ENCODE measurements at places on chromosomes 1 and 21. TPM values are rescaled to one million over a fixed set of nuclear protein-coding genes. Genes with fewer than 3 reads are reported as not detected.
A peak's percentile ranks its signal among the peaks of the same experiment; 100 is the strongest.

- H3K4me1 ChIP-seq, result no peaks in the 10 kb centered on the region
- no peak for DNase-seq
- no peaks in the 10 kb centered on the region for H3K36me3 ChIP-seq
- peaks cover 11% of the 10 kb centered on the region for H3K27me3 ChIP-seq
- no peak overlapping the region for H3K27ac ChIP-seq
- no peak overlapping the region for H3K4me3 ChIP-seq
These were observed 79.0 kb upstream of the IFFO2 start for GRCh38 chr1:19035377-19036040.

DNA sequence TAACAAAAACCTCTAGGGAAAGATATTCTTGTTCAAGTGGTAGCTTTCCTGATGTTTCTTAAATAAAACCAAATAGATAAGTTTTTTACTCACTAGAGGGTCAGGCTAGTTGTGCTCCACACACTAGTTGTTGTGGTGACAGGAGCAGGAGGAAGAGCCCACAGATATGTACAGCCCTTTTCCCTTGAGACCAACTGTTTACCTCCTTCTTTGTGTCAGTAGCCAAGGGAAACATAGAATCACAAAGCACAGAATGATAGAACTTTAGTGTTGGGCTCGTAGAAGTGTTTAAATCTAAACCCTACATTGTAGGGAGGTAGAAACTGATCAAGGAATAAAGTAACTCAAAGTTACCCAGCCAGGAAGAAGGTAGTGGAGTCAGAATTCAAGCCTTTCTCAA is 309.0 kb downstream of the CTH start:
- H3K27me3 ChIP-seq, result no peaks in the 10 kb centered on the region
- DNase-seq, result no peak
- no peak overlapping the region for H3K27ac ChIP-seq
- no peaks in the 10 kb centered on the region for H3K4me1 ChIP-seq
- H3K36me3 ChIP-seq, result no peaks in the 10 kb centered on the region

DNA sequence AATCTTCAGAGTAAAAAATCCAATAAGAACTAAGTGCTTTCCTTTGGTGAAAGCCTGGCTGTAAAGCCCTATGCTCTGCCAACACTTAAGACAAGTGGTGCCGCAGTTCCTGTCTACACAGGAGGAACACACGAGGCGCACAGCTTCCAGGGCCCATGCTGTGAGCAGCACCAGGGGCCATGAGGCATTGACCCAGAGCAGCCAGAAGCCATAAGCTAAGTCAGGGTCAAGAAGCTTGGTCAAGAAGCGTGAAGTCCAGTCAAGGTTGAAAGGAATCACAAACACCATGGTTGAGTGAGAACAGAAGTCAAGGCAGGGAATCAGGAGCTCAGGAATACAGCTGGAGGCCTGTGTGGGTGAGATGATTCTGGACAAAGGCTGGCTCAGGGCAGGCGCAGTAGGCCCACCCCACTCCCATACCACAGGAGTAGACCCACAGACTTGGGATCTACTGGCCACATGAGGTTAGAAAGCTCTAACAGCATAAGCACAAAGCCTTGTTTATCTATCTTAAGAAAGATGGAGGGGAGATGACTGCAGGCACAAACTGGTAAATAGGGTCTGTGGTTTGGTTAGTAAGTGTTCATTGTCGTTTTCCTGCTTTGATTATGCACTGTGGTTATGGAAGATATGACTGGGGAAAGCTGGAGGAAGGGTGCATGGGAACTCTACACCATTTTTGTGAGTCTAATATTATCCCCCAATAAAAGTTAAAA is 42.9 kb upstream of the RCAN3 start:
- H3K4me3 ChIP-seq, result no peak overlapping the region
- H3K27me3 ChIP-seq, result no peaks in the 10 kb centered on the region
- H3K4me1 ChIP-seq, result no peaks in the 10 kb centered on the region
- DNase-seq, result no peak

GRCh38 chr1:200304171-200304570 is 105.7 kb downstream of the ZNF281 start:
- H3K36me3 ChIP-seq, result no peaks in the 10 kb centered on the region
- no peak overlapping the region for H3K4me3 ChIP-seq
- DNase-seq, result no peak
- no peak overlapping the region for H3K27ac ChIP-seq
- peaks cover 20% of the 10 kb centered on the region for H3K4me1 ChIP-seq
- peaks cover 29% of the 10 kb centered on the region for H3K27me3 ChIP-seq

GRCh38 chr1:30965924-30966599 is 57.5 kb upstream of the SDC3 start:
- H3K27ac ChIP-seq, result no peak overlapping the region
- no peaks in the 10 kb centered on the region for H3K27me3 ChIP-seq
- no peak overlapping the region for H3K4me3 ChIP-seq
- peaks cover 13% of the 10 kb centered on the region for H3K4me1 ChIP-seq

DNA sequence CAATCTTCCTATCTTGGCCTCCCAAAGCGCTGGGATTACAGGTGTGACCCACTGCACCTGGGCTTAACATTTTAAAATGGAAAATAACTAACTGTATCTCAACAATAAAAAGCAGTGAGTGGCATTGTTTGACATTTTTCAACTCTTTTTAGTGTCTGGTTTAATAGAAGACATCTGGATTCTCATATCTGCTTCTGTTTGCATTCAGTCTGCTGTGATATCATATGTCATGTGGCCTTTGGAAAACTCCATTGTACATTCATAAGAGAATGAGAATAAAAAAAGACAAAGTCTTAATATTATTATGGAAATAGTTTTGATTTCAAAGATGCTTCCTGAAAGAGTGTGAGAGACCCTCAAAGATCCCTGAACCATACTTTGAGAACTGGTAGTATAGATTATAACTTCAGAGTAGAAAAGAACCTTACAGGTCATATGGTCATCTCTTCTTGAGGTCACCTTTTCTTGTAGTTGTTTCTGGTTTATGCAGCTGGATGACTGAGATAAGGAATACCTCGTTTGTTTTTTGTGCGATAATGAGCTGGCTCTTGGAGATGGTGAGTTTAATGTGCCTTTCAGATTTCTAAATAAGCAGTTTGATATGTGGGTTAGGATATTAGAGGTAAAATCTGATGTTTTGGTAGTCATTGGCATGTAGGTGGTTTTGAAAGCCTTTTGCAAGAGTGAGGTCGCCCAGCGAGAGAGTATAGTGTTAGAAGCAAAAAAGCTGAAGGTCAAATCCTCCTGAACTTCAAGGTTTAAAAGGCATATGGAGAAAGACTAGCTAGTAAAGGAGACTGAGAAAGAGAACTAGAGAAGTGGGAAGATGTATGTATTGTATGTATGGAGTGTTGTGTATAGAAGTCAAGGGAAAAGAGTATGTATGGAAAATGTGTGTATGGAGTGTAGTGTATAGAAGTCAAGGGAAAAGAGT is 17.2 kb downstream of the CEP350 start:
- peaks cover 36% of the 10 kb centered on the region for H3K36me3 ChIP-seq
- no peak overlapping the region for H3K27ac ChIP-seq
- H3K4me3 ChIP-seq, result no peak overlapping the region
- H3K27me3 ChIP-seq, result no peaks in the 10 kb centered on the region

- no peak overlapping the region for H3K27ac ChIP-seq
- H3K4me3 ChIP-seq, result no peak overlapping the region
- no peaks in the 10 kb centered on the region for H3K36me3 ChIP-seq
- H3K4me1 ChIP-seq, result no peaks in the 10 kb centered on the region
- H3K27me3 ChIP-seq, result peaks cover 45% of the 10 kb centered on the region
These were observed 1.3 kb downstream of the KAZN start for GRCh38 chr1:14599800-14600199.

- H3K27me3 ChIP-seq, result peaks cover 15% of the 10 kb centered on the region
- DNase-seq, result no peak
- no peaks in the 10 kb centered on the region for H3K36me3 ChIP-seq
- H3K4me1 ChIP-seq, result no peaks in the 10 kb centered on the region
- no peak overlapping the region for H3K27ac ChIP-seq
These were observed 193.0 kb downstream of the URB2 start for GRCh38 chr1:229819091-229819490.

- H3K36me3 ChIP-seq, result peaks cover 7% of the 10 kb centered on the region
- no peak overlapping the region for H3K27ac ChIP-seq
- no peak overlapping the region for H3K4me3 ChIP-seq
- DNase-seq, result no peak
These were observed 26.4 kb upstream of the CLIC6 start for GRCh38 chr21:34642211-34643075.

GRCh38 chr1:214029796-214030195 is 42.0 kb downstream of the PROX1 start:
- peaks cover 3% of the 10 kb centered on the region for H3K27me3 ChIP-seq
- H3K36me3 ChIP-seq, result no peaks in the 10 kb centered on the region
- H3K27ac ChIP-seq, result no peak overlapping the region
- DNase-seq, result no peak
- no peak overlapping the region for H3K4me3 ChIP-seq

DNA sequence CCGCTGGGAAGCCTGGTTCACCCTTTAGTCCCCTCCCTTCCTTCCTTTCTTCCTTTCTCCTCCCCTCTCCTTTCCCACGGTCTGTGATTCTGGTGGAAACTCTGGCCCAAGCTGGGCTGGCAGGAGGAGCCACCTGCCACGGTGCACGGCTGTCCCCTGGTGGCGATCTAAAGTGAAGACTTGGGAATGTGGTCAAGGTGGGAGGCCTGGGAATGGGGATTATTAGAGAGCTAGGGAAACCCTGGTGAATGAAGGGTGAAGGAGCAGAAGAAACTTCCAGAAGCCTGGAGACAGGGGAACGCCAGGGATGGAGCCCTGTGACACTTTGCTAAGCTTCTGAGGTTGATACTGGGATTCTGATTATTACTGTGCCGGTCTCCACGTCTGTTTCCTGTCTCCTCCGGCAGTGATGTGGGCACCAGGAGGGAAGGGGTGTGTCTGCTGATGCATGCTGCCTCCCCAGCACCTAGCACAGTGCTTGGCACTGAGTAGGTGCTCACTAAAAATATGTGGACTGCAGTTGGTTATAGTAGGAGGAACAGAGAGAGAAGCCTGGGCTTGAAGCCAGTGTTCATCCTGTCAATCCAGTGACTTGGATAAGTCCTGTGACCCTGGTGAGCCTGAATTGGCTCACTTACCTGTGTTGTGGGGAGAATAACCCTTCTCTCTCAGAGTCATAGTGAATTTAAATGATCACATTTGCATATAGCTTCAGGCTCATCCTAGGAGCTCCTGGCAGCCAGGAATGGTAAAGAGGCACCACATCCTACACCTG is 71.2 kb upstream of the NBPF3 start:
- H3K36me3 ChIP-seq, result no peaks in the 10 kb centered on the region
- no peaks in the 10 kb centered on the region for H3K27me3 ChIP-seq
- peak; percentile 60 for DNase-seq
- no peak overlapping the region for H3K27ac ChIP-seq

DNA sequence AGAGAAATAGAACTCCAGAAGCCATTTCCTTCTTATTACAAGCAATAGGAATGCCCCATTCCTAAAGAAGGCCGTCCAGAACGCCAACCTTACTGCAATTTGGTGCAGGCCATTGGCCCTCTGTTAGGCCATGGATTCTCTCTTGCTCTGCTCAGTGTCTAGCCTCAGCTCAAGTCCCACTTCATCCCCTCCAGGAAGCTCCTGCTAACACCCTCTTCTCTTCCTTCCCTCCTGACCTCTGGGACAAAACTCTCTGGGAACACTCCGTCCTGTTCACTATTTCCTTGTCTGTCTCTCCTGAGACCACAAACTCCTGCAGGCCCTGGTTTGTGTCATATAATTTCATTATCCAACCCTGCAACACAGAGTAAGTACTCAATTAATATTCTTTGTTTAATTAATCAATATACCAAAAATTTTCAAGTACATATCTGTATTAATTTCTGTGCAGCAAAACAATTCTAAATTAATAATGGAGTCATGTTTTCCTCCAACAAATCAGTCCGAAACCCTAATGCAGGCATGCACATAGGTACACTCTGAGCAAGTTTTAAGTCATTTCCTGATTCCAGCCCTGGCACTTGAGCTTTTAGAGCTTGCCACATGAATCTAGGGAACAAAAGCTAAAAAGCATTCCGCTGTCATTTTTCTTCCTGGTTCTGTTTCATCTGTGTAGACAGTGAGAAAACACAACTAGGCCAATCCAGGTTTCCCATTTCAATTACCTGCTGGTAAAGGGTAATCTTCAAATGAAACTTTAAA is 245.3 kb downstream of the SETD4 start:
- no peaks in the 10 kb centered on the region for H3K36me3 ChIP-seq
- no peak overlapping the region for H3K4me3 ChIP-seq
- peaks cover 5% of the 10 kb centered on the region for H3K27me3 ChIP-seq
- no peak for DNase-seq
- H3K4me1 ChIP-seq, result no peaks in the 10 kb centered on the region
- H3K27ac ChIP-seq, result no peak overlapping the region

DNA sequence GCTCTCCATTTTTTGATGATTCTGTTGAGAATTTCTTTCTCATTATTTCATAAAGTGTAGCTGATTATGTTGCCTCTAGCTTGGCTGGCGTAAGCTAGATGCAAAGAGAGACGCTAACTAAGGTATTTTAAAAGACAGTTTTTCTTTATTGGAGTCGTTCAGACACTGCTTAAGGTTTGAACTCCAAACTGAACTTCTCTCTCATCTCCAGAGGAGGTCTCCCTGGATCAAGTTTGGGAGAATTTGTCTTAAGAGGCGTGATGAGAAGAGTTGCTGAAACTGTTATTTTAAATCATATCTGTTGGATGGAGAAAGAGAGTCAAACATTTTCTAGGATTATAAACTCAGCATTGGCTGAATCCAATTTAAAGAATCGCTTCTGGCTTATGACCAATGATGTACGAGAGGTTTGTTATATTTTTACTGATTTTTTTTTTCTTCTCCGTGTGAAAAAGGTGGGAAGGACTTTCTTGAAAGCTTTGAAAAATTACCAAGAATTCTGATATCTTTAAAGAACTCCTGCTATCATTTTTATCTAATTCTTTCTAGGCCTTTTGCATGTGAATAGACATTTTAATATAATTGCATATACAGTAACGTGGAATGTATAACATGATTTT is 34.0 kb downstream of the MAP3K7CL start:
- no peak for DNase-seq
- no peak overlapping the region for H3K27ac ChIP-seq
- peaks cover 11% of the 10 kb centered on the region for H3K4me1 ChIP-seq
- H3K36me3 ChIP-seq, result peaks cover 9% of the 10 kb centered on the region

GRCh38 chr1:153805886-153806719 is 30.9 kb downstream of the SLC27A3 start:
- H3K4me1 ChIP-seq, result peaks cover 30% of the 10 kb centered on the region
- no peaks in the 10 kb centered on the region for H3K27me3 ChIP-seq
- H3K27ac ChIP-seq, result peak overlapping the region; percentile 60
- H3K4me3 ChIP-seq, result no peak overlapping the region
- peaks cover 52% of the 10 kb centered on the region for H3K36me3 ChIP-seq
- no peak for DNase-seq

- no peak overlapping the region for H3K4me3 ChIP-seq
- no peak overlapping the region for H3K27ac ChIP-seq
These were observed 53.2 kb upstream of the CFAP126 start for GRCh38 chr1:161420763-161421455.

GRCh38 chr1:15186846-15187151 is 33.3 kb downstream of the TMEM51 start:
- no peaks in the 10 kb centered on the region for H3K36me3 ChIP-seq
- H3K27me3 ChIP-seq, result peaks cover 11% of the 10 kb centered on the region
- no peaks in the 10 kb centered on the region for H3K4me1 ChIP-seq
- no peak overlapping the region for H3K4me3 ChIP-seq
- no peak overlapping the region for H3K27ac ChIP-seq

The DPT gene
- total RNA-seq, result not detected

The PKP1 gene
- not detected for total RNA-seq

The PGBD5 gene
- not detected for total RNA-seq

The AMY1B gene
- total RNA-seq, result not detected

The SNAP47 gene
- 55.3 TPM for total RNA-seq

The DIPK1A gene
- 17.2 TPM for total RNA-seq

The OR2G6 gene
- not detected for total RNA-seq

The KRTAP20-4 gene
- not detected for total RNA-seq

The SLC2A5 gene
- total RNA-seq, result not detected

The CD247 gene
- 239 TPM for total RNA-seq

The NT5C1A gene
- total RNA-seq, result not detected
